ENCODE measurements at places on chromosomes 4 and X.

GRCh38 chrX:23745786-23746185 lies 2.7 kb upstream of the ACOT9 start:
- DNase-seq, result no peak

DNA sequence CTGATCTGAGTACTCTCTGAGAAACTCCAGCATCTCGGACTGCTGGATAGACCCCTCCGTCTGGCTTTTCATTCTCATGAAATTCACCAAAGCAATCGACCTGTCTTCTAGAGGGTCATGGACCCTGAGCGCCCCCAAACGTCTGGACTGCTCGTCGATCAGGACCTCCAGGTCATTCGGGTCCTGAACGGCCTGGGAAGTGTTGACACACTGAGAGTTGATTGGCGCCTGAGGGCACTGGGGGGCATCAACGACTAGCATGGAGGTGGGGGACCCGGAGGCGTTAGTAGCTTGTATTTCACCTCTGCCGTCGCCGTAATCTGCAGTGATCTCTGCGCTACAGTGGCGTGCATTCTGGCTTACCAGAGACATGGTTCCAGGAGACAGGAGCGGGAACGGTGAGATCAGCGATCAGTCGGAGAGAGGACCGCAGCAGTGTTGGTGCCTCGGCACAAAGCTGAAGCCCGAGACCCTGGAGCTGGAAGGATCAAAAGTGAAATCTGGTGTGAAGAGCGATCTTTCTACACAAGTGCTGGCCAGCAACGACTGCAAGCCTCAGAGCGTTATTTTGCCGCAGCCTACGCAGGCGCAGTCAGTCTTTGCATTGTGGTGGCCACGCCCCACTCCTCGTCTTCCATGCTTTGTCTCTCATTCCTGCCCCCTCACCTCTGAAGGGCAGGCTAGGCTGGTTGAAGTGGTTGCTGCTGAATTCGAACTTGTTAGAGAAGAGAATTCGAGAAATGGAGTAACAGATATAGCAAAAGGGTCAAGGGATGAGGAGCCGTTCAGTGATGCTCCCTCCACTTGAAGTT lies at the start of gene MAGEE2:
MAGEE2 (minus strand) TSS at position 575 of the 812 bp plus-strand sequence; CDS start at position 372, 203 bp downstream.
- DNase-seq, result peak; percentile 17

- DNase-seq, result no peak
These were observed 9.0 kb downstream of the ART3 start for GRCh38 chr4:76083386-76083988.

- no peak for DNase-seq
These were observed 7.9 kb downstream of the FRMD7 start for GRCh38 chrX:132119821-132120515.
